ENCODE measurements at places on chromosomes 6 and 20.

DNA sequence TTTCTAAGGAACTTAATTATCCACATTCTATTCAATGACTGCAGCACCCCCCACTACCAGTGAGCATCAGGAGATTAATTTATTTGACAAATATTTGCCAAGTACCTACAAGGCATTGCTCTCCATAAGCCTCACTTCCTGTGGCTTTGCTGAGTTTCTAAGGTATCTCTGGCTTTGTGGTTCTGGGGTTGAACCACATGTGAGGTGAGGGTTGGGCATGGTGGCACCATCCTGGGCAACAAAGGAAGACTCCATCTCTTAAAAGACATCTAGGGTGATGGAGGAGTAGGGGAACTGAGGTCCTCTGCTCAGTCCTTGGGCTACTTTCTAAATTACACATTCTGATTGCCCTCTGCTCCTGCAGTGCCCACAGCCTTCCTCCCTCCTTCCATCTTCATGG, 25.5 kb upstream of the WFDC2 start:
- DNase-seq, result no peak

- no peak for DNase-seq
These were observed 91.7 kb upstream of the HDDC2 start for GRCh38 chr6:125393449-125393858.

GRCh38 chr6:32439602-32440214, at the start of gene HLA-DRA:
Gene HLA-DRA (plus strand): TSS chr6:32439887. CDS start chr6:32439951, 64 bp downstream.
- peak; percentile 57 for DNase-seq

GRCh38 chr6:4809999-4810918, 34.1 kb downstream of the CDYL start:
- peak; percentile 74 for DNase-seq

- no peak for DNase-seq
These were observed 11.4 kb upstream of the PGC start for GRCh38 chr6:41758641-41759035.

DNA sequence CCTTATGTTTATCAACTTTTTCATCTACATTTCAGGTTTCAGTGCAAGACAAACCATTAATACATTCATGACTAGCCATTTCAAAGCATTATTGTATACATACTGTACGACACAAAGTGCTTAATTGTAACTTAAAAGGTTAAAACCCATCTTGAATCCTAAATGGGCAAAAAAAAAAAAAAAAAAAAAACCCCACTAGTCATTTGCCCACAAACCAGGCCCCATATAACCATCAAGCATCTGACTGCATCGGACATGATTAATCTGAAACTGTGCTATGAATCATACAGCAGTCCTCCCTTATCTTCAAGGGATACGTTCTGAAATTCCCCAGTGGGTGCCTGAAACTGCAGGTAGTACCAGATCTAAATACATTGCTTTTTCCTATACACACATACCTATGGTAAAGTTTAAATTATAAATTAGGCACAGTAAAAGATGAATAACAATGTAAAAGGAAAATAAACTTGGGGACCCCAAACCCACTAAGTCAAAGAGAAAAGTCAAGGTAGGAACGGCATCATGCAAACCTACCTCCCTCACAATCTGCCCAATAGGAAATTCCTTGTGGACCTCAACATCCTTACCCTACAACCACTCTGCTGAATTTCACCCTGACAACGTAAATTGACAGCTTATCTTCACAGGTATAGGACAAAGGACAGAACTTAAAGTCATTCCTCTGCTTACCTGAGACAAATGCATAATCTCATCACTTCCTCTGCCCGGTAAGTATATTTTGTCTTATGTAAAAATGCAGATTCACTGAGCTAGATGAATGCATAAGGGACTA, 14.3 kb downstream of the B4GALT5 start:
- DNase-seq, result peak; percentile 82

- DNase-seq, result no peak
These were observed 150.7 kb downstream of the DOK5 start for GRCh38 chr20:54626126-54626525.

- peak; percentile 44 for DNase-seq
These were observed 8.8 kb downstream of the DUSP15 start for GRCh38 chr20:31861385-31862156.

DNA sequence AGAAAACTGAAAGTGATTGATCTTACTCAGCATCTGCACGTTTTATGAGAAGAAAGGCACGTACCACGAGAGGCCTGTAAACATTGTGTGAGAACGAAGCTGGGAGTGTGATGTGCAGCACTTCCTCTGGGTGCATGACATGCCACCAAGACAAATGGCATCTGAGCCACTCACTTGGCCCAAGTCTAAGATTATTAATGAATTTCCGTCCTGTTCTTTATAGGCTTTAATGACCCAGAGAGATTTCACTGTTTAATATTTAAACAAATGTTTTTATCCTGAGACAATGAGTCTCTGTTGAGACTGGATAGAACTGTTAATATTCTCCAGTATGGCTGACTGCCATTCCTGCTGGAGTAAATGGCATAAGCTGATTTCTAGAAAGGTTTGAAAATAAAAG, 172.6 kb upstream of the PHACTR1 start:
- no peak for DNase-seq

DNA sequence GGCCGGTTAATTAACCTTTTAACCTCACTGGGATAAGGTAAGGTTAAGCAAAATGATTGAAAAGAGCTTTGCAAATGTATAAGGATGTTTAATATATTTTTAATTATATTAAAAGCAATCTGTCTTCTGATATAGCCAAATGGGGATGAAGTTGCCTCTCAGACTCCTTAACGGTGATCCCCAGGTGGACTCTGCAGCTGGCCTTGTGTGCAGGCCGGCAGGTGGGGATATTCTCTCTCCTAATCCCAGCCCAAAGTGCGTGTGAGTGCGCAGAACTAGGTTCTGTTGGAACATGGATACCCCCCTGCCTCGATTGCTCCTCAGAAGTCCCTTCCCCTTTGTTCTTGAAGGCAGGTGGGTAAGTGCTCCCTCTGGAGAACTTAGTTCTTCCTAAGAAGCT, 100.0 kb downstream of the NDUFAF5 start:
- DNase-seq, result no peak

DNA sequence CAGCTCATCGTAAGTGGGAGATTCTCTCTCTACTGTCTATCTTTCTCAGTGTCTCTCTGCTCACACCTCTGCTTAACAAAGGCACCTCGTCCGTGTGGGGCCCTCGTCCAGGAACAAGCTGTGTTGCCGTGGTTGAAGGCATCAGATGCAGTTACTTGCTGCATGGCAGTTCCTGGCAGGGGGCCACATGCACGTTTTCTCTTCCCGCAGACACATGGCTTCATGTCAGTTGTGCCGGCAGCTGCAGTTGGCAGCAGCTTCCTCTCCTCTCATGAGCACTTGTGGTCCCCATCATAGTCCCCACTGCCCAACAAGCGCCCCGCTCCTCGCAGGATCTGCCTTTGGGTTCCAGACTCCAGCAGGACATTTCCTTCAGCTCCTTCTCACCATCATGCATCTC, 7.1 kb upstream of the AFDN start:
- no peak for DNase-seq

All from EL (cell line).